SK-N-SH (cell line): ENCODE measurements at places on chromosomes 11 and 22. TPM values are rescaled to one million over a fixed set of nuclear protein-coding genes. Genes with fewer than 3 reads are reported as not detected.

DNA sequence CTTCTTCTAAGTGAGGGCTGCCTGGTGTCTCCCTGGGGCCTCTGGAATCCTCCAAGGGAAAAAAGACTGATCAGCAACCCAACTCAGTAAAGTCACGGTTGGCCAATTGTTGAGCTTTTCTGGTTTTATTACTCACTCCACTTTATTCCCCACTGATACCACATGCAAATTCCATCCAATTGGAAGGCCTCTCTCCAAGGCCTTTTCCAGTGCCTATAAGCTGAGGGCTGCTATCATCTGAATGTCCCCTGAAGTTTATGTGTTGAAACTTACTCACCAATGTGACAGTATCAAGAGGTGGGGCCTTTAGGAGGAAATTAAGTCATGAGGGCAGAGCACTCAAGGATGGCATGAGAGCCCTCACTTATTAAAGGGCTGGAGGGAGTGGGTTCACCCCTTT lies 463.3 kb downstream of the BUD13 start:
- no peak for DNase-seq

Gene APOL5
- polyA plus RNA-seq = not detected in 2 replicates

Gene MS4A1
- polyA plus RNA-seq = not detected in 2 replicates

- DNase-seq = no peak
Measured at GRCh38 chr11:77193911-77194830, 66.1 kb downstream of the MYO7A start.

GRCh38 chr11:77320351-77320750 lies 18.9 kb upstream of the GDPD4 start:
- DNase-seq = no peak

GRCh38 chr11:68042219-68043028 lies 3.6 kb downstream of the TCIRG1 start:
- peak; percentile 46 for DNase-seq

DNA sequence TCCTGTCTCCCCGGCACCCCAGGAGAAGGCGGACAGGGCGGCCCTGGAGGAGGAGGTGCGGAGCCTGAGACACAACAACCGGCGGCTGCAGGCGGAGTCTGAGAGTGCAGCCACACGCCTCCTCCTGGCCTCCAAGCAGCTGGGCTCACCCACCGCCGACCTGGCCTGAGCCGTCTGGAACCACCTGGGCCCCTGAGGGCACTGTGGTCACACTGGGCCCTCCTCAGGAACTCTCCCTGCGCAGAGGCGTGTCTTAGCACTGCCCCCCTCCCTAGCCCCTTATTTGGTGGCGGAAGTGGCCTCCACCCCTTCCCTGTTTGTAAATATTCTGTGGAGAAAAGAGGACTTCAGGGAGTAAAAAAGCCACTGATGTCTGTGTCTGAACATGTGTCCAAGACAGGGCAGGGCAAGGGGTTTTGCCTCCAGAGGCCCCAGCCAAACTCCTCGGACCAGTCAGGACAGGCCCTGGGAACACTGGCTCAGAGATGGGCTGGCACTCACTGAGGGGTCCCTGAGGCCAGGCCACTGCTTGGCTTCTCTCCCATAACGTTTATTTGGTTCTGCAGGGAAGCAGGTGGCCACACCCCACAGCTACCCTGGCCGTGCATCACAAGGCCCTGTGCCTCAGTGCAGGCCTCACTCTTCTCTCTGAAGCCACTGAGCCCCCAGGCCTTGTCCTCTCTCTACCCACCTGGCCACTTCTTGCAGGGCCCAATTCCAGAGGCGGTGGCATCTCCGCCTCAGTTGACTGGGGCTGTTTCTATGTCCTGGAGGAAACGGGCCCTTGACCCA lies 12.0 kb downstream of the RELA start:
- DNase-seq = no peak

Gene C22orf31
- polyA plus RNA-seq = not detected in 2 replicates

Gene ABCG4
- polyA plus RNA-seq = 0.50 and 0.72 TPM in 2 replicates

Gene MUC6
- polyA plus RNA-seq = not detected in 2 replicates

DNA sequence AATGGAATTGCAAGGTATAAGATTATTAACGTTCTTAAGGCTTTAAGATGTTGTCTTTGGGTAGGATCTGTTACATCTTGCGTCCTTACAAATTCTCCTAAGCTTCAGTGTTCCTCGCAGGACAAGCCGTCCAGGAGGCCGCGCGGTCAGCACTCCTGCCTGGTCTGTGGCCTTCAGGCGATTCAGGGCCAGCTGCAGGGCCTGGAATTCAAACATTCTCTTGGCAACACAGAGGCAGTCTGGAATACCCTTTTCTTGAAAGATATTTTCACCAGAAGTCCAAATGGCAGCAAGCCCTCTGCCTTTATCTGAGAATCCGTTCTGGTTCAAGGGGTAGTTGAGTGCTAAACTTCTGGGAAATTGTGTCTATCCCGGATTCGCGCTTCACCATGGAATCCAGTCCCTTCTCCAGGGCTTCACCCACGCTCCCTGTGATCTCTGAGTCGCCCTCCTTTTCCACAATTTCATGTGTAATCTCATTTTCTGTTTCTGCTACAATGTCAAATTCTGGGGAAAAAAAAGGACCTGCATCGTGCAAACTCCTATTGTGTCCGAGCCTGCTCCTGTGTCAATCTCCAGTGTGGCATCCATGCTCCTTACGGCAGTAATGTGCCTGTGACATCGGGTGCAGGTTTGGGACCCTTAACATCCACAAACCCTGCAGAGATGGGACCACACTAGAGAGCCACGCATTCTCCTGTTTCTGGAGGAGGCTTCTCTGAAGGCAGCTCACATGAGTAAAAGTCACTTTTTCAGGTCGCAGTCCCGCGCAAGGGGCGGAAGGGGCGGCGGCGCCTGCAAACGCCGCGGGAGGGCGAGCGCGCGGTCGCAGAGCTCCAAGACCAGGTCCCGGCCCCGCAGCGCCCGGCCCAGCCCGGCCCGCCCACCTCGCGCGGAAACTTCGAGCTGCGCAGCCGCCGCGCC lies 25.4 kb upstream of the SORL1 start:
- peak; percentile 87 for DNase-seq

DNA sequence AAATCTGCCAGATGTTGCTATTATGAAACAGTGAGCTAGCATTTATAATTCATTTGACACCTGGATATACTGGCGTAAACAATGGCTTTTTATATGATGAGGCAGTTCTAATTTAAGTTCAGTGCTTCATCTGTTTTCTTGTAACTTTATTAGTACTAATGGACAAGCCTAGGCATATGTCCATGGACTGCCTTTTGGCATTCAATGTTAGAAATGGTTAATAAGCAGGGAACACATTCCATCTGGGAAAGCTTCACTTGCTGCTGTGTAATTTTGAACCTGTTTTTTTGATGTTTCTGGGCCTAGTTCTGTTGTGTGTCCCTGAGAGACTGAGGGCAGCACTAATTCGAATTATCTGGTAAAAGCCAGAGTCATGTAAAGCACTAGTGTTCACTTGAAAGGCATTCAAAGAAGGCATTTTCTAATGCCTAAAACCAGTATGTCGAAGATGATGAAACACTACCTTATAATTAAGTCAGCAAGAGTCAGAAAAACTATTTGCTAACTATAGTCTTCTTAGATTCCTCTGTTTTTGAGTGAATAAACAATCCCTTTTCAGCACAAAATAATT lies 138.5 kb downstream of the SWAP70 start:
- peak; percentile 14 for DNase-seq

DNA sequence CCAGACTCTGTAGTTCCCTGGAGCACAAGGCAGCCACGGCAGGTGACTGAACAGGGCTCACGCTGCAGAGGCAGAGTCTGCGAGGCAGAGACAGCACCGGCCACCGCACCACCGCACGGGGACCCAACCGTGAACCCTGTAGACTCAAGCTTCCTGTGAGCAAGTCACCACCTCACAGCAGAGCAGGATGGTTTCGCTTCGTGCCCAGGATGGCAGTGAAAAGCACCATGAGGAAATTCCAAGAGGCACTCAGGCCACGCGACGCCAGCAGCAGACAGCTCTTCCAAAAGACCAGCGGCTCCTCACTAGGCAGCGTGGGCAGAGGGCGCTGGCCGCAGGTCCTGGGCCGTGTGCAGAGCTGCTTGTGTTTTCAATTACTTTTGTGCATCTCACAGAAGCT lies 24.5 kb downstream of the BRD1 start:
- no peak for DNase-seq

DNA sequence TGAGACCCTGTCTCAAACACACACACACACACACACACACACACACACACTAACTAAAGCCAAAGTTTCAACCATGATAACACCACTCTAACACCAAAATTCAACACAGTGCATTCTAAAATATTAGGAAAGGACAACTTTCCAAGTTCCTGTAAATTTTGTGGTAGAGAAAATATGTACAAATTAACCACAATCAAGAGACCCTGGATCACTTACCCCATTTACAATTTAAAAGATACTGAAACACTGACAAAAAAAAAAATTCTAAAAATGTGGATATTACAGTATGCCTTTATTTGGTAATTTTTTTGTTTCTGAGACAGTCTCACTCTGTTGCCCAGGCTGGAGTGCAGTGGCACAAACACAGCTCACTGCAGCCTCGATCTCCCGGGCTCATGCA lies 9.7 kb downstream of the MRTFA start:
- DNase-seq = no peak

- DNase-seq = no peak
Measured at GRCh38 chr22:43293655-43294392, 49.3 kb downstream of the SCUBE1 start.

GRCh38 chr11:1163911-1164735 lies 6.4 kb downstream of the MUC5AC start:
- peak; percentile 26 for DNase-seq

Gene KMT5B
- 8.4 and 10.4 TPM in 2 replicates for polyA plus RNA-seq

DNA sequence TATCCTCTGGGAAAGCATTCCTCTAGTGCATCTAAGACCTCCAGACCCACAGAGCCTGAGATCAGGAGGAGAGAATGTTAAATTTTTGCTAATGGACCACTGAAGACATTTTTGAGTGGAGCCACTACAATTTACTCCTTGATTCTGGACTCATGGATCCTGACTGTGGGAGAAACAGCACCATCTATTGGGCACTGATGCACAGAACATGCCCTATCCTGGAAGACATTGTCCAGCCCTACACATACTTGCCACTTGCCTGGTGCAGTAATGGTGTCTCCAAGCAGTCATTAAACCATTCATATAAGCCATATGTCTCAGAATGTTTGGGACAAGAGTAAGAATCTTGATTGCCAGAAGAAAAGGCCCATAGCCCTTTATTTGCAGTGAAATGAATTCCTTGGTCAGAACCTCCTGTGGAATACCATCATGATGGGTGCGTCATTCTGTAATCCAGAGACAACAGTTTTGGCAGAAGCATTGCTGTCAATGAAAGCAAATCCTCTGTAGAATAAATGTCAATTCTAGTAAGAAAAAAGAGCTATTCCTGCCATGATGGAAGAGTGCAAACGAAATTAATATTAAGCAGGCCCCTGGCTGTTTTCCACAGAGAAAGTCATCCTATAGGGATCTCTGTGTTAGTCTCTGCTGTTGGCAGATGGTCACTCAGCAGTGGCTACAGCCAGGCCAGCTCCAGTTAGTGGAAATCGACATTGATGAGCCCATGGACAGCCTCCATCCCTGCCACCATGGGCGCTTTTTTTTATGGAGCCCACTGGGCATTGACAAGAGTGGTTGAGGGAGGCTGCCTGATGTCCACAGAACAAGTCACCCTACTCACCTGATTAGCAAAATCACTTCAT lies 43.5 kb downstream of the GGTLC2 start:
- peak; percentile 60 for DNase-seq

GRCh38 chr22:20508815-20509271 lies 1.4 kb downstream of the MED15 start:
- DNase-seq = no peak

Gene CHRDL2
- polyA plus RNA-seq = not detected in 2 replicates

Gene ROBO4
- polyA plus RNA-seq = 0.31 and 0.95 TPM in 2 replicates

Gene PDGFB
- polyA plus RNA-seq = 0.19 and 0.44 TPM in 2 replicates

GRCh38 chr22:48761546-48761945 lies 1066.1 kb downstream of the BRD1 start:
- no peak for DNase-seq

Gene TNNT3
- polyA plus RNA-seq = not detected in 2 replicates

DNA sequence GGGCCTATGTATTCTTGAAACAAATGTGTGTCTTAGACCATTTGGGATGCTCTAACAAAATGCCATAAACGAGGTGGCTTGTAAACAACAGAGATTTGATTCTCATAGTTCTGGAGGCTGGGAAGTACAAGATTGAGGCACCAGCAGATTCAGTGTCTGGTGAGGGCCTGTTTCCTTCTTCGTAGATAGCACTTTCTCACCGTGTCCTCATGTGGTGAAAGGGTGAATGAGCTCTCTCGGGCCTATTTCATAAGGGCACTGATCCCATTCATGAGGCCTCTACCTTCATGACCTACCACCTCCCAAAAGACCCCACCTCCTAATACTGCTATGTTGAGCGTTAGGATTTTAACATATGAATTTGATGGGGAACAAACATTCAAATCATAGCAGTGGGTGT lies 6.4 kb upstream of the NNMT start:
- no peak for DNase-seq

- no peak for DNase-seq
Measured at GRCh38 chr22:35662914-35663313, 14.7 kb downstream of the APOL6 start.

- DNase-seq = peak; percentile 87
Measured at GRCh38 chr11:75583718-75584658, 21.9 kb downstream of the SERPINH1 start.

DNA sequence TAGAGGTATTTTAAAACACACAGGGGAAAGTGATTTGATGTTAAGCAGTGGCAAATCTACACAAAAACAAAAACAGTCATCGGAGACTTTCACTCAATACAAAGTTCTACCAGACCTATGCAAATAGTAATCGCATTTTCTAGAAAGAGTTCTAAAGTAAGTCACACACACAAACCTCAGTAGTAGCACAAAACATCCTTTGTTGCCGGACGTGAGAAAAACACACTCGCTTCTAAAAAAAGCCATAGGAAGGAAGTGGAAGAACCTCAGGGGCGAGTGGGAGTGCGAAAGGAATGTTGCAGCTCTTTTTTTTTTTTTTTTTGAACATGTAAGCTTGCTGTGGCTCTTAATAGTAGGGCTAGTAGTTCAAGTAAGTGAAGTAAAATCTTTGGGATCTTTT lies 88.9 kb downstream of the MAML2 start:
- DNase-seq = no peak

GRCh38 chr22:44493206-44493605 lies 4.8 kb downstream of the RTL6 start:
- no peak for DNase-seq

Gene OR5B12
- polyA plus RNA-seq = not detected in 2 replicates

Gene MPZL3
- 0.38 and 0.70 TPM in 2 replicates for polyA plus RNA-seq

Gene GRIA4
- 0.02 TPM in 1 of 2 replicates, not detected in the other for polyA plus RNA-seq

DNA sequence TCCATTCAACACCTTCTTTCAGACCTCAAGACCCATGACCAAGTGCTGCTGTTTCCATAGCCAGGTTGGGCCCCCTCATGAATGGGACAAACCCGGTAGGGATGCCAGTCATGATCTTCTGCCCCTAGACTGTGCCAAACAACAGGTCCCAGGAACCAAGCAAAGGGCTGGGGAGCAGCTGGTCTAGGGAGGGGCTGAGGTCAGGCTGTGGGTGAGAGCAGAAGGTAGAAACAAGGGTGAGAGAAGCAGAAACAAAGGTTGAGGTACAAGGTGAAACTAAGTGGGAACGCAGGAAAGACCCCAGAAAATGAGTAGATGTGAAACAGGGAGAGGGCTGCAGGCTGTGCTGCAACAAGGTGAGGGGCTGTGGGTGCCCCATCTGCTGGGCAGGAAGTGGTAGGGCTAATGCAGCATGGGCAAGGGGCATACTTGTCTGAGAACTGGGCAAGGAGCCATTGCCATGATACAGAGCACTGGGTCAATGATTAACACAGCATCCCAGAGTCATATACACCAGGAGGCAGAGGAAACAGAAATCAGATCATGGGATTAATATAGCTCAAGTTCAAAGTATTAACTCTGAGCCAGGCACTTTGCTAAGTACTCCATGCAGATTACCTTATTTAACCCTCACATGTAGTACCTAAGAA lies 45.9 kb downstream of the SLC1A2 start:
- peak; percentile 22 for DNase-seq

- DNase-seq = no peak
Measured at GRCh38 chr22:41308054-41308453, 6.7 kb downstream of the ZC3H7B start.
